Heart right ventricle (tissue), 16 donors: ENCODE measurements at places on chromosomes 3 and 15.

DNA sequence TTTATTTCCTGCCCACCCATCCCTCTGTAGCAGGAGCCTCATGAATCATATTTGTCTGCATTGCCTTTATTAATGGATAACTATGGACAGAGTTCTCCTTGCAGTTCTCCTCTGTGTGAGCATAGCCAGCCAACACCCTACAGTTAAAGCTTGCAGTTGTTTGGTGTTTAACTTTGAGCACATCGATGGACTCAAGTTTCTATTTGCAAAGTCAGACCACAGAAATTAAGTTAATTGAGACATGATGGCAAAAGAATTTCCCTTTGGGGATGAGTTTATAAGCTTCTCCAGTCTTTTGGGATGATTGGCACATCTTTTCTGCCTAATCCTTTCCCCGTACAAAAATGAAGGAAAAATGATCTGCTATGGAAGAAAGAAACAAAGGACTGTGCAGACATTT lies 398.9 kb upstream of the THBS1 start:
- no peak for DNase-seq

- DNase-seq, result no peak
Observed at GRCh38 chr3:53123510-53123909, 6.7 kb downstream of the RFT1 start.

- peak; percentile 78 for DNase-seq
Observed at GRCh38 chr15:62165104-62165792, at the start of gene C2CD4B. TSS of gene C2CD4B (minus strand) at chr15:62165285. CDS start at chr15:62164984, 301 bp downstream.

- no peak for DNase-seq
Observed at GRCh38 chr3:188164248-188164687, 10.3 kb downstream of the LPP start.

- DNase-seq, result no peak
Observed at GRCh38 chr3:103818800-103819199, 1384.0 kb downstream of the ZPLD1 start.

DNA sequence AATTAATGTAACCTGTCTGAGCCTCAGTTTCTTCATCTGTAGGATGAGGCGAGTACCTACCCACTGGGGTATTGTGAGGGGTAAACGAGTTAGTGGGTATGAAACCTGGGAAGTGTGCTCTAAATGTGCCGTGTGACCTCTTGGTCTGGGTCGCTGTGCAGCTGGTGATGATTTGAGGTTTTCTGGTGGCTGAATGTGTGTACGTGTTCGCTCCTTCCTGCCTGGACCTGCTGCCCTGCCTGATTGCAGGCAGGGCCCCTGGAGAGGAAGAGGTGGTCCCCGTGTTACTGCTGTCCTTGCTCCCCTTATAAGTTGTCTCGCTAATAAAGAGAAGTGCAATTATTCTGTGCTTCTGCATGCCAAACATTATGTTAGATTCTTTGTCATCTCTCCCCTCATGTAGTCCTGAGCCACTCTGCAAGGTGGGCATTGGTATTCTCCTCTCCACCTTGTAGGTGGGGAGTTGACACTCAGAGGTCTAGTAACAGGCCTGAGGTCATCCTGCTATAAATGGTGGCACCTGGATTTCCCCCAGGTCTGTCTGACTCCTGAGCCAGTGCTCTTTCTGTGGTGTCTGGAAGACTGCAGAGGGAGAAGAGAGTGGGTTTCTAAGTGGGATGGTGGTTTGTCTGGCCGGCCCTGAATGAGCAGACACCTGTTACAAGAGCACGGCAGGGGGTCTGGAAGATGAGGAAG lies 15.7 kb downstream of the PDIA5 start:
- DNase-seq, result no peak

GRCh38 chr3:47274652-47275051 lies 7.9 kb downstream of the KIF9 start:
- no peak for DNase-seq

- DNase-seq, result no peak
Observed at GRCh38 chr3:23159929-23160328, 43.2 kb upstream of the UBE2E2 start.

- no peak for DNase-seq
Observed at GRCh38 chr3:118180853-118181252, 853.8 kb downstream of the IGSF11 start.

DNA sequence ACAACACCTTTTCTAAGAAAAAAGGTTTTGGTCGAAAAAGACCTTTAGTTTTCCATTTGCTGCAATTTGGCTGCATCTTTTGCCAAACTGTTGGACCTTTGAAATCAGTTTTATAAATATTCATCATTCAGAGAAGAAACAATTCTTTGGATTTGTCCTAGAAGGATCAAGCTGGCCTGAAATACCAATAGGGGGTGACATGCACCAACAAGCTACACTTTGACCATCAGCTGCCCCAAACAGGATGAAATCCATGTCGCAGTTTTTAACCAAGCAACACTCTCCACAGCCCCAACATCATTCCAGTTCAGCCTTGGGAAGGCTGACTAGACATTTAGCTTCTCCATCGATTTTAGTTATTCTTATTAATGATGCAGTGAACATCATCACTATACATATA lies 9.8 kb downstream of the RPL15 start:
- no peak for DNase-seq

DNA sequence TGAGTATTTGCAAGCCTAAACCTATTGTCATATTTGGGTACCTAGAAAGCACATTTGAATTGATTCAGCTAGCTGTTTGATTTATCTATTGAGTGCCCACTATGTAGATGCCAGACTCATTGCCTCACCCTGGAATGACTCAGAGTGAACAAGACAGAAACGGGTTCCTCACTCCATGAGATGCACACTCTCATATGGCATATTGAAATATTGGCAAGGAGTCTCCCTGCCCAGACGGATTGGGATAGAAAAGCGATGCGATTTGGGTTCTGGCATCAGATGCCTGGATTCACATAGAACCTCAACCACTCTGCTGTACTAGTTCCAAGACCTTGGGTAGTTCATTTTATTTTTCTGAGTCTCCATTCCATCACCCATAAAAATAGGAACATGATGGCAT lies 22.5 kb downstream of the LRRN1 start:
- no peak for DNase-seq

- DNase-seq, result no peak
Observed at GRCh38 chr3:61299343-61300005, 48.2 kb upstream of the FHIT start.
